ENCODE measurements at places on chromosomes 6 and 20.

GRCh38 chr6:57207872-57208271, 14.2 kb downstream of the RAB23 start:
- no peak for DNase-seq

DNA sequence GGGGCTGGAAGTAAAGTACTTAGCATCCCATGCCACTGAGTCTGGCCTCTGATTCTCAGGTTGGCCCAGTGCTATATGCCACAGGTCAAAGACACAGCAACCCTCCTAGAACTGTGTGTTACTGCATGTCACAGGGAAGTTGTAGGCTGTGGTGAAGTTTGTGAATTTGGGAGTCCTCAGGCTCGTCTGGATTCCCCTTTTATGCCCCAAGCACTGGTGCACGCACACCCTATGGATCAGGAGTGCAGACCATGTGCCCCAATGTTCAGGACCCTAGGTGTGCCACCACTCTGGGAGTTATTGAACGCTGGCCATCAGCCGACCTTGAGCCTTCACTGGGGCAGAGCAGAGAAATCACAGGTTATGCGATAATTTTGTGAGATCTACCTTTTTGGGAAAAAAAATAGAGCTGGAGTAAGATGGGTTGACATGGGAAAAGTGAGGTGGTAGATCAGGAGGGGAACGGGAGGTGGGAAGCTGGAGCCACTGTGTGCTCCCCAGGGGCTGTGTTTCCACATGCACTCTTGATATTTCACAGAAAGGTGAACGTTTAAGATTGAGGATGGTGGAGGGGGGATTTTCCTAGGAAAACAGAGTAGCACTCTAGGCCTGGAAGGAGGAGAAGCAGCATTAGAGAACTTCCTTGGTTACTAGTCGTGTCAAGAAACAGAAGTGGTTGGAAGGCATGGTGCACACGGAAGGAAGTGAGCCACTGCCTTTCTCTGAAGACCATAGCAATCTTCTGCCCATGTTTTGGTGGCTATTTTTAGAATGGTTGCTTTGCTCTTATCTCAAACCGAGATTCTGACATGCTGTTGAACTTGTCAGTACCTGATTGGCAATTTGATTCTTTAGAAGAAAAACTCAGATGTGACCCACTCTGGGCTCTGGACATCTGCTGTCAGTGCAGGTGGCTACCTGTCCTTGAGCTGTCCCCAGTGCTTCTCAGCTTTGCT, 44.1 kb downstream of the DUSP22 start:
- no peak for DNase-seq

DNA sequence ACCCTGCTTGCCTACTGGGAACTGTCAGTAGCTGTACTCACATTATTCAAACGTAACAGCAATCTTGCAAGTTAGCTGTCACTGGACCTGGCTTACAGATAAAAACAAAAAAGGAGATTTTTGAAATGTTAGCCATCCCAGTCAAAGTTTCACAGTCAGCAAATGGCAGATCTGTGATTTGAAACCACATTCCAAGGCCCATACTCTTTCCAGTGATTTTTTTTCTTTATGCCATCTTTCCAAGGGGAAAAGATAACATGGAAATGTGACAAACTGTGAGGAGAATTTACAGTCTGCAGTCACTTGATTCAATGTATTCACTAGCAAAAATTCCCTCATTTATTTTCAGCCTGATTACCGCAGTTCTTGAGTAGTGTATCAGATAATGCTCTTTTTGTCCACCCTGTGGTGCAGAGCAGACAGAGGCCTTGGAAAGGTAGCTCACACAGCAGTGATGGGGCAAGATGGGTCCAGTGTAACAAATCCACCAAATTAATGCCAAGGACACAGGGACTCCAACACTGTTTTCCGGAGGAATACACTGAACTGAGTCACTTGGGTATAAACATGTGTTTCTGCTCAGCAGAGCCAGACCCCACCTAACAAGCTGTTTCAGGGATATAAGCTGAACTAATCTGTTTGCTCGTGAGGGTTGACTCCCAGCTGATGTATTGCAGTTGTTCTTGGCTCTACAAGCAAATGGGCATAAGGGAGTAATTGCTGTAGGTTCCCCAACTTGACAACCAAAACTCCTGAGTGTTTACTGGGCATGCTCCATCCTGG, 49.9 kb upstream of the ADGRF1 start:
- no peak for DNase-seq

- no peak for DNase-seq
These were observed 83.3 kb upstream of the SIRPA start for GRCh38 chr20:1811621-1812498.

GRCh38 chr6:158668707-158669103, 18.9 kb downstream of the SYTL3 start:
- no peak for DNase-seq

DNA sequence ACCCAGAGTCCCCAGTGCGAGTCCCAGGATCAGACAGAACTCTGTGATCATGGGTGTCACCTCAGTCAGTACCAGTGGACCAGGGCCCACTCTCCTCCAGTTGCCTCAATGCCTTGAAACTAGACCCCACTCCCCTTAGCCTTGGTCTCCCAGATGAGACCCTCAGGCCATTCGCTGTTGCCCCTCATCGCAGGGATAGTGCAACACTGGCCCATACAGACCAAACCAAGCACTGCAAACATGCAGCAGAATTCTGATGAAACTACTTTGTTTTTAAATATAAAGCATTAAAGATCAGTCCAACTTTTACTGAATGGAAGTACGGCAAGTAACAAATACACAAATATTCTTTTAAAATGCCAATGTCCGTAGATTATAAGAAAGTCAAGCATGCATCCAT, 101.2 kb upstream of the NT5E start:
- DNase-seq: no peak

DNA sequence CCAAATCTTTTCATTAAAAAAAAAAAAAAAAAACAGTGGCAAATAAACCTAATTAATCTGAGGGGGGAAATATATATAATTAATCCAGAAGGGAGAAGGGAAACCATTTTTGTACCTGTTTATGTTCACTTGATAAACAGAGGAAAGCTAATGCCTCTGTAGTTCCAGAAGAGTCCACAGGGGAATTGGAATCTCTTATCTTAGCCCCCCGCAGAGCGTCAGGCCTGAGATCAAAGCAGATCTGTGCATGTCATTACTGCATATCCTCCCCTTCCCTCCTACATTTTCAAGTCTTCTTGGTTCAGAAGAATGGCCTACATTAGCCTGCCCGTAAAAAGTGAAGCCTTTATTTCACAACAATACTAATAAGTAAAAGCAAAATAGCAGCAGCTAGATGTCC, 157.2 kb downstream of the PTPRT start:
- DNase-seq: no peak

GRCh38 chr20:45176526-45177267, 2.0 kb downstream of the PI3 start:
- no peak for DNase-seq

DNA sequence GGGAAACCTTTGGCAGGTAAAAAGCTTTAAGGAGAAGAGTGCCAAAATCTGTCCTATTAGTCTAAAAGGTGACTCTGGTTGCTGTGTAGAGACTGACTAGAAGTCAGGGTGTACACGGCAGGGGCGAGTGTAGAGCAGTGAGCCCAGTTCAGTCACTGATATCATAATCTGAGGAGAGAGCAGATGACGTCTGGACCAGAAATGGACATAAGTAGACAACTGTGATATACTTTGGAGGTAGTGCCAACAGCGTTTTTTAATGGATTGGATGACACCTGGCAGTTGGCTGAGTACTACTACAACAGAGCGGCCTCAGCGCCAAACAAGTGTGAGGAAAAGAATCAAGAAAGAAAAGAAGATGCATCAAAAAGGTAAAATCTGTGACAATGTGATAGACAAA, 76.0 kb downstream of the MAP7 start:
- DNase-seq: no peak

GRCh38 chr6:142760152-142760551, 184.8 kb downstream of the HIVEP2 start:
- DNase-seq: no peak
